Activated naive CD8-positive, alpha-beta T cell treated with anti-CD3 and anti-CD28 coated beads for 36 hours (primary cell): ENCODE measurements at places on chromosomes 13 and 19. TPM values are rescaled to one million over a fixed set of nuclear protein-coding genes. Genes with fewer than 3 reads are reported as not detected.

The ZNF865 gene
- 10.5 TPM for total RNA-seq

The PSG4 gene
- not detected for total RNA-seq

The ZNF677 gene
- total RNA-seq: 9.5 TPM

The SPTBN4 gene
- total RNA-seq: 2.9 TPM

The CACNA1A gene
- total RNA-seq: 0.54 TPM

The KLK6 gene
- not detected for total RNA-seq

The THSD1 gene
- total RNA-seq: 0.26 TPM

The KLK2 gene
- 0.45 TPM for total RNA-seq

The SMIM44 gene
- not detected for total RNA-seq

The ZNF555 gene
- 1.9 TPM for total RNA-seq

The C1QTNF9 gene
- total RNA-seq: not detected

The CLEC4G gene
- not detected for total RNA-seq

The ZNF284 gene
- total RNA-seq: 1.7 TPM

The TMEM272 gene
- total RNA-seq: 1.5 TPM

The CYP2A7 gene
- total RNA-seq: not detected

The A1BG gene
- 23.2 TPM for total RNA-seq

The POU4F1 gene
- 0.08 TPM for total RNA-seq
